ENCODE measurements at places on chromosomes 7 and 10. TPM values are rescaled to one million over a fixed set of nuclear protein-coding genes. Genes with fewer than 3 reads are reported as not detected.
A peak's percentile ranks its signal among the peaks of the same experiment; 100 is the strongest.

GRCh38 chr10:17427201-17427600, 27.2 kb downstream of the ST8SIA6 start:
- no peak for DNase-seq

- no peak for DNase-seq
Measured at GRCh38 chr10:23614483-23614882, 175.6 kb downstream of the OTUD1 start.

DNA sequence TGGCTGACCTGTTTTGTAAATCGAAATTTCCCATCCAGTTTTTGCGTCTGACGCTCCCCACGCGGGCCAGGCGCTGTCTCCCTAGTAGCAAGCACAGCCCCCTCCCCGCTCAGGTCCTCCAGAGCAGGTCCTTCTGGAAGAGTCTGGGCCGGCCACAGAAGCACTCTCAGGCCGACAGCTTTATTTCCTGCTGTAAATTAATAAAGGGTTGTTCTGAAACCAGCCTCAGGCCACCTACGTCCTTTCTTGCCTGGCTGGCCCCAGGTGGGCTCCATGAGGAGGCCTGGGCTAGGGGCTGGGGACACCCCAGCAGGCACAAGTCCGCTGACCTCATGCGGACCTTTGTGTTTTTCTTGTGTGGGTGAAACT, 35.2 kb downstream of the CAMK2B start:
- no peak for DNase-seq

DNA sequence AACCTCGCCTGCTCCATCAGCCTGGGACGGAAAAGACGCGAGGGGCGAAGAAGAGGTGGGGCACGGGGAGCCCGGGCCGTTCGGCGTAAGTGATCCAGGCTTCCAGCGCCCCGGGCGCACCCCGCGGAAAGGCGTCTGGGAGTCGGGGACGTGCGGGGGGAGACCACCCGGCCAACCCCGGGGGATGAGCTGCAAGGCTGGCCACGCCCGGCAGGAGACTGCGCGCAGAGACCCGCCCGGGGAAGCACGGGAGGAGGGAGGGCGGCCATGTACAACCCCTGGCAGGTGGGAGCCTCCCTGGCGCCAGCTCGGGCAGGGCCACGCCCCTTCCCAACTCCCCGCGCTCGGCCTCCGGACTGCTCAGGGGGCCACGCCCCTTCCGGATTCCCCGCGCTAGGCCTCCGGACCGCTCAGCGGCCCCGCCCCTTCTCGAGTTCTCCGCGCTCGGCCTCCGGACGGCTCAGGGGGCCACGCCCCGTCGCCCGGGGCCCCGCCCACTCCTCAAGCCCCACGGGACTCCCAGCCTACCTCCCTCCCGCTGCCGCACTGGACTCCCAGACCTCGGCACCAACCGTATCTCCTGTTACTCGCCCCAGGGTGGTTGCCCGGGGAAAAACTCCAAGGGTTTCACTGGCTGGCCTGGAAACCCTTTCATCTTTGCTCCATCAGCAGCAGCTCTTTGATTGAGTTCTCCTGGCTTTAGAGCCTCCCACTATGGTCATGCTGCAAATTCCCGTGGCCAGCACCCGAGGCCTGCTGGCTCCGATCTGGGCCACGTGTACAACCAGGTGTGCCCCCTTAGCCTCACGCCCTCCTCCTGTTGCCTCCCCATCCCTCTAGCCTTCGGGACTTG, 284.4 kb downstream of the ZEB1 start:
- peak; percentile 98 for DNase-seq

Gene TMEM229A
- not detected for total RNA-seq

Data from tongue (tissue), 3 donors.